ENCODE measurements at places on chromosomes 6 and 20. TPM values are rescaled to one million over a fixed set of nuclear protein-coding genes. Genes with fewer than 3 reads are reported as not detected.

The ZBTB9 gene
- total RNA-seq, result 8.6 TPM

- no peak for DNase-seq
Observed at GRCh38 chr6:105270511-105270910, 90.7 kb upstream of the POPDC3 start.

The GGT7 gene
- total RNA-seq, result 20.9 TPM

DNA sequence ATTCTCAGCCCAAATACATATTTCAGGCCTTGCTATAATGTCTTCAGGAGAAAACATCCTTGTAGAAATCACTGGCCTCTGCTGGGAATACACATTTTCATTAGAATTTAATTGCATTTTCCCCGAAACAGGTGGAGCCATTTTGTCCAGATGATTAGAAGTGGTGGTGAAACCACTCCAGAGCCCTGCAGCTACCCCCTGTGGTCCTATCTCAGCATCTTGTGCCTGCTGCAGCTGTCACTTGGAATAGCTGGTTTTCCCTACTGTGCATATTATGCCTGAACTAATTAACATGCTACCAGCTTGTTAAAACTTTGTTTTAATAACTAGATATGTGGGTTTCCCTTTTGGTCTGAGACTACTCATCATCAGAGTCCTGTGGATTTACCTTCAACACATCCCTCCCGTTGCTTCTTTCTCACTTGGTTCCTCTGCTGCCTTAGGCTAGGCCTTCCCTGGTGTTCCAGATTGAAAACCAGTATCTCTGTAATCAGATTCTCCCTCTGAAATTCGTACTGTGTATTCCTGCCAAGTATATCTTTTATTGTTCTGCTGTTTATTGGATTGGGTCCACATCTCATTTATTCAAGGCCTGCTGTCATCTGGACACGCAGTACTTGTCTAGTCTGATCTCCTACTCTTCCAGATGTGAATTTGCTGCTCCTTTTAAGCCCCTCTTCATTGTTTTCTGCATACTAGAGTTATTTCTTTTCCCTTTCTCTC lies 15.2 kb downstream of the DNAH8 start:
- no peak for DNase-seq

DNA sequence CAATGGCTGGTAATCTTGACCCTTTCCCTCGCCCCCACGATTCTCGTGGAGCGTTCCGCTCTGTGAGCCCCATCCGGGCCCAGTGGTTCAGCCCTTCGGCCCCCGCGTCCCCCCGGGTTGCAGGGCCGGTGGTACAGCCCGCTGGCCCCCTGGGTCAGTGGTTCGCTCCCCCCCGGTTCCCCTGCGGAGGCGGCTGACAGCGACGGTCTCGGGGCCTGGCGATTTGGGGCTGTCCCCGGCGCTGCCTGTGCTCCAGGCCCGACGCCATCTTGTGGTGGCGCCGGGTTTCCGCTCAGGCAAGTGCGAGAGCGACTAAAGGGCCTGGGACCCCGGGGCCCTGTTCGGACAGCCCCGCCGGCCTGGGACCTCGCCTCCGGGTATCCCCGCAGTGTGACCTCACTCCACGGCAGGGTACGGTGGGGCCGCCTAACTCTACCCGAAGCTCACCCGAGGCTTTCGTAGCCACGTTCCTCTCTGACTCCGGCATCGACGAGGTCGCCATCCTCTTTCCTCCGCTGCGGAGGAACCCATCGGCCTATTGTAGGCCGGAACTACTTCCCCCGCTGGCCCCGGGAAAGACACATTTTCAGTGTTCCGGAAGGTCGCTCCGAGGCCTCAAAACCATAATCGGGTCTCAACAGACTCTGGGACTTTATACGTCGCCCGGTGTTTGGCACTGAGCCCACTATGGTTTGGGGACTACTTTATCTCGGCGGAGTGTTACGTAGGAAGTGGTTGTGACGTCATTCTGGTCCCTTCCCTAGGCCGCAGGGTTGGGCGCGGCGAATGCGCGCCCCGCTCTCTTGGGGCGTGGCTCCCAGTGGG lies at the start of gene ZNF335:
Gene ZNF335 (minus strand): TSS at position 529 of the 825 bp plus-strand sequence. CDS start 793 bp downstream, outside the sequence.
- peak; percentile 97 for DNase-seq

DNA sequence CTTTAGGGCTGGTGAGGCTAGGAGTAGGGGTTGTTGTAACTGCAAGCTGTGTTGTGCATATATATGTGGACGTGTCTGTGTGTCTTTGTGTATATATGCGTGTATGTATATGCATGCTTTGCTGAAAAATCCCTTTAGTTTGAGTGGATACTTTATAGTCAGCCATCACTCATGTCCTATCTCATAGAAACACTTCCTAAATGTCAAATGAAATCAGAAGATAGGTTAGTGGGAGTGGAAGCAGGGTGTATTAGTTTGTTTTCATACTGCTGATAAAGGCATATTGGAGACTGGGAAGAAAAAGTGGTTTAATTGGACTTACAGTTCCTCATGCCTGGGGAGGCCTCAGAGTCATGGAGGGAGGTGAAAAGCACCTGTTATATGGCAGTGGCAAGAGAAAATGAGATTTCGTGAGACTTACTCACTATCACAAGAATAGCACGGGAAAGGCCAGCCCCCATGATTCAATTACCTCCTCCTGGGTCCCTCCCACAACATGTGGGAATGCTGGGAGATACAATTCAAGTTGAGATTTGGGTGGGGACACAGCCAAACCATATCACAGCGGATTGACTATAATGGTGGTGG lies 131.1 kb downstream of the JARID2 start:
- no peak for DNase-seq

DNA sequence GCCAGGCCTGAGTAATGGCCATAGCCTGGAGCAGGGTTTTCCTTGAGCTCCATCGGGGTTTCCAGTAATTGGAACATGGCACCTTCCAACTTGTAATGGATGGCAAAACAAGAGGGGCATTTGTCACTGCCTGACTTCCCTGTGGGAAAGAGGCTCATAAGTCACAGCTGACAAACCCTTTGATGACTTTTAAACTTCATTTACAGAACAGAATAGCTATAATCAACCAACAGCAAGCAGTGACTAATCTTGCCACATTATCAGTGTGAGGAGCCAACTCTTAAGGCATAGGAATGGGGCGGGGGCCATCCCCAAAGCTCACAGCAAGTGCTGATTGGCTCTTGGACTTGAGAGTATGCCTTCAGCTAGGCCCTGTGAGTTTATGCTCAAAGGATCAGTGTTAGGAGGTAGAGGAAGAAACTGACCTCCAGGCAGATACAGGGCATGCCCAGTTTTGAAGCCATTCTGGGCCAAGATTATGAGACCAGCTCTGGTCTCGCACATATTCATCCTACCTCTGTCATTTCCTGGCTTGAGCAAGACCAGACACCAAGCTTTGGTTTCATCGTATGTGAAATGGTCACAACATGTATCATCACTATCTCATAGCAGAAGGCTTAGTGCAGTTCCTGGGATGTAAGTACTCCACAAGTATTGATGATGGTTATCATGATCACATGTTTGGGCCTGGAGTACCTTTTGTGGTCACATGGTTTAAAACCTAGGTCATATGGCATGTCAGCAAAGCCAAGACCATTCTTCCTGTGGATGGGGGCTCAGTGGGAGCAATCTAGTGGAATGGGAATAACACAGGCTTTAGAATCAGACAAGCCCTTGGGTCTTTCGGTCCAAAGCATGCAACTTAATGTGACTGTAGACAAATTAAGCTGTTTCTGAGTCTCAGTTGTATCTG lies 49.2 kb downstream of the EIF2S2 start:
- no peak for DNase-seq

DNA sequence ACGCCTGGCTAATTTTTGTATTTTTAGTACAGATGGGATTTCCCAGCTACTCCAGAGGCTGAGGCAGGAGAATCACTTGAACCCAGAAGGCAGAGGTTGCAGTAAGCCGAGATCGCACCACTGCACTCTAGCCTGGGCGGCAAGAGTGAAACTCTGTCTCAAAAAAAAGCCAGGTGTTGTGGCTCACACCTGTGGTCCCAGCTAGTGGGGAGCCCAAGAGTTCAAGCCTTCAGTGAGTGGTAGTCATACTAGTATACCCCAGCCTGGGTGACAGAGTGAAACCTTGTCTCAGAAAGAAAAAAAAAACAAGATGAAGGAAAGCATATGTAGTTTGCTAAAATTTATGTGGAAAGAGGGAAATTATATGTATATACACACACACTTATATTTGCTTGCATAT lies 20.0 kb upstream of the POU5F1 start:
- DNase-seq, result no peak

The TMEM74B gene
- not detected for total RNA-seq

DNA sequence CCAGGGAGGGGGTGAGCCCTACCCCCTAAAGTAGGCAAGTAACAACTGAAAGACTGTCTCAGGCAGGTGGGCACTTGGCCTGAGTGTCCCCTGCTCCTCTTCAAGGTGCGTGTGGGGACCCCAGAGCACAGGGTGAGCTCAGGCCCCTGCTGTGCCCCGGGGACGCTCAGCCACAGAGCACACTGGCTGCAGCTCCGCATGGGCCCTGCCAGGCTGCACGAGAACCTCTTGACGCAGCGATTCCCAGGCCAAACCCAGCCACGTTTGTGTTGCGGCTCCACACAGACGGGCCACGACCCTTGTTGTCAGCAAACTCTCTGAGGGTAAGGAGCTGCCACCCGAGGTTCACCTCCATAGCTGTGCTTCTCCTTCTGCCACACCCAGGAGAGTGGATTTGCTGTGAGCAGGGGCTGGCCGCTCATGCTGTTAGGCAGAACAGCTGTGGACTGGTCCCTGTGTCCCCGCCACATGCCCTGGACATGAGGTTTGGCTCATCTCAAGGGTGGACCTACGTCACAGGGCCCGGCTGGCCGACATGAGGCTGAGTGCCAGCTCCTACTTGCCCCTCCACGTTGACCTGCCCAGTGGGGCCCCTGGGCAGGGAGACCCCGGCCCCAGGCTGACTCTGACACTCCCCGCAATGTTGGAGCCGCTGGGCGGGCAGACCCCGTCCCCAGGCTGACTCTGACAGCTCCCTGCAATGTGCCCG lies 29.7 kb upstream of the GATA5 start:
- DNase-seq, result no peak

GRCh38 chr6:157864185-157864761 lies 41.2 kb downstream of the SNX9 start:
- no peak for DNase-seq

The GTSF1L gene
- total RNA-seq, result 1.1 TPM

GRCh38 chr20:16708602-16709001 lies 21.2 kb upstream of the SNRPB2 start:
- DNase-seq, result no peak

DNA sequence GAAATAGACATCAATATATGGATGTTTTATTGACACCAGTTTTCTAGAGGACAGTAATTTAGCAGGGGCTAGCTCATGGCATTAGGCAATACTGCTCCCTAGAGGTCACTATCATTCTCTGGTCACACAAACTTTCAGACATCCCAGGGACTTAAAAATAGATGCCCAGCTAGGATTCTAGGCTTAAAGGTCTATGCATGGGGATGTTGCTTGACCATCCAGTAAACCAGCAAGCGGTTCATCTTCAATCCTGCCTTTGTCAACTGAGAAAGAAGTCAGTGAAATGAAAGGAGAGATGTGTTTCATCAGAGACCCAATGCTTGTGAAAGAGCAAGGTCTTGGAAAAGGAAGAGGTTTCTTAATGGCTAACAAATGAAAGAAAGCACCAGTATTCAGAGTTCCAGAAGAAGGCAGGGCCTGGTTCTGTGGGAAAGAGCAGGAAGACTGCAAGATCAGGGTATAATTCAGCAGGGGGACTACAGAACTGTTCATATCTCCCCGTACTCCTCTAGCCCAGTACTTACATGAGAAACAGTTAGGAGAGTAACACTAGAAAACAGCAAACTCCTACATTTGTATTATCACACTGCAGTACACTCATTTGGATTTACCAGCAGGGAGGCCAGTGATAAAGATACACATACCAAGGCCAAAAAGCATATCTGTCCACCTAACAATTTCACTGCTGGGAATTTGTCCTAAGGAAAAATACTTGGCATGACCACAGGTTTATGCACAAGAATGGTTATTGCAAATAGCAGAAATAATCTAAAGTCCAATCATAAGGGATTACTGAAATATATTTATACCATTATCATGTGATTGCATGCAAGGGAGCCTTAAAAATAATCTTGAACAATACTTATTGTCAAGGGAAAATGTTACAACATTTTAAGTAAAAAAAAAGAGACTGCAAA lies 151.4 kb upstream of the LAMA2 start:
- DNase-seq, result peak; percentile 2

DNA sequence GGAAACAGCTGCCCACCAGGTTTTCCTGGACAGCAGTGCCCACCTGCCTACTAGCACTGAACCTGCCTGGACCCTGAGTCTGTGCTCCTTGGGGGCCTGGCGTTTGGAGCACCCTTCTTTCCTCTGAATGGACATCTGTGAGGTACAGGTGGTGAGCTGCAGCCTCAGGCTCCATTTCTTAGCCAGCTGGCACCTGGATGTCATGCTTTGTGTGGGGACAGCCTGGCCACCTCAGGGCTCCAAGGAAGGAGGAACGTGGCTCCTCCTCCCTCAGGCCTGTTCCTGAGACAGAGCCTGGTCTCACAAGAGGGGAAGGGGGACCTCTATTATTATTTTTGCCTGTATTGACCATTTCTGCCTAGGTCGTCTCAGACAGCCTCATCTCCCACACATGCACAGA lies 8.1 kb downstream of the TMEM151B start:
- no peak for DNase-seq

The E2F1 gene
- total RNA-seq, result 3.1 TPM

DNA sequence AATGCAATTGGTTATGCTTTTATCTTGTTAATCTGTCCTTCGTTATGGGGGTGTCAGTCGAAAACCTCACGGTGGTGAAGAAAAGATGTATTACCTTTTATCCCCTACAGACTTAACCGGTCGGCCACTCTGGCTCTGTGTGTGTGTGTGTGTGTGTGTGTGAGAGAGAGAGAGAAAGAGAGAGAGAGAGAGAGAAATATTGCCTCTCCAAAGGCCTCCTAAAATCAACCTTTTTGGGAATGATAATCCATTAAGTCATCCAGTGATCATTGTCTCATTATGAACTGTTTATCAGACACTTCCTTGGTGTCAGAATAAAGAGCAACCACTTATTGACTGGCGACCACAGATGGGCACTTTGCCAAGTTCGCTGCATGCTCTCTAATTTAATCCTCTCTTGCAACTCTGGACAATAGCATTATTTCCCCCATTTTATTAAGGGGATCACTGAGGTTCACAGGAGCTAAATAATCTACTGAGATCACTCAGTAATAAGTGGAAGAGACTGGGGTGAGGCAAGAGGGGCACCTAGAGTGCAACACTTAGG lies 30.7 kb downstream of the SLC35D3 start:
- DNase-seq, result no peak

DNA sequence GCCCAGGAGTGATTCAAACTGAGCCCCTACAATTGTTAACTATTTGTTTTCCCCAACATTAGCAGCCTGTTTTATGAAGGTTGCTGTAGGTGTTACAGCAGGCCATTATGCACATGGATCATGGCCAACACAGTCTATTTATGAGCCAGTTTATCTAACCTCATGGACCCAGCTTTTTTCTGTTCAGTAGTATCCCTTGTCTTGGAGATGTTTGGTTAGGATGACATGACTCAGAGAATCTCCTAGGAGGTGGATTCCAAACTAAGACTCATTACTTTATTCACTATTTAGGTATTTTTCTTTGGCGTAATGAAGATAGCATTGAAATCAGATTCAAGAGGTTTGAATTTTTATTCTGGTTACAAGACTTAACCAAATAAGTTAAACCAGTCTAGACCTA lies 62.8 kb upstream of the TFB1M start:
- no peak for DNase-seq

- DNase-seq, result no peak
Observed at GRCh38 chr6:65633501-65633900, 73.5 kb downstream of the EYS start.
